ENCODE measurements at places on chromosomes 4 and X.

GRCh38 chr4:123580981-123581664 is 184.5 kb downstream of the SPRY1 start:
- DNase-seq = no peak

DNA sequence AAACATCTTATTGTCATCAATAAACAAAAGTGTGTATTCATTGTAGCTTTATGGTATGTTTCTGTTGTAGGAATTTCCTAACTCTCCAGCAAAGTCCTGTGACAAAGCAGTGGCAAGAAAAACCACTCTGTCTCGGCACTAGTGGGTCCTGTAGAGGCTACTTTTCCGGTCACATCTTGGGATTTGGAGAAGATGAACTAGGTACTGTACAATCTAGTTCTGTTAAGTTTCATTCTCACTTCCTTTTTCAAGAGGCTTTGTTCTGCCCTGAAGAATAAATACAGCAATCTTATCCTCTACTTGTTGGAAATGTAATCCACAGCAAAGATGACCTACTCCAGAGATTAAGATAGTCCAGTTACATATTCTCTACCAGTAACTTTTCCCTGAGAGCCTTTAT is 69.3 kb downstream of the HHIP start:
- DNase-seq = no peak

GRCh38 chr4:90027565-90027964 is 99.6 kb upstream of the CCSER1 start:
- DNase-seq = peak; percentile 45

- no peak for DNase-seq
Observed at GRCh38 chrX:118221733-118222132, 105.1 kb upstream of the KLHL13 start.

GRCh38 chrX:14581081-14581480 is 51.7 kb downstream of the GLRA2 start:
- no peak for DNase-seq

GRCh38 chr4:108148316-108148715 is 20.4 kb downstream of the LEF1 start:
- no peak for DNase-seq

DNA sequence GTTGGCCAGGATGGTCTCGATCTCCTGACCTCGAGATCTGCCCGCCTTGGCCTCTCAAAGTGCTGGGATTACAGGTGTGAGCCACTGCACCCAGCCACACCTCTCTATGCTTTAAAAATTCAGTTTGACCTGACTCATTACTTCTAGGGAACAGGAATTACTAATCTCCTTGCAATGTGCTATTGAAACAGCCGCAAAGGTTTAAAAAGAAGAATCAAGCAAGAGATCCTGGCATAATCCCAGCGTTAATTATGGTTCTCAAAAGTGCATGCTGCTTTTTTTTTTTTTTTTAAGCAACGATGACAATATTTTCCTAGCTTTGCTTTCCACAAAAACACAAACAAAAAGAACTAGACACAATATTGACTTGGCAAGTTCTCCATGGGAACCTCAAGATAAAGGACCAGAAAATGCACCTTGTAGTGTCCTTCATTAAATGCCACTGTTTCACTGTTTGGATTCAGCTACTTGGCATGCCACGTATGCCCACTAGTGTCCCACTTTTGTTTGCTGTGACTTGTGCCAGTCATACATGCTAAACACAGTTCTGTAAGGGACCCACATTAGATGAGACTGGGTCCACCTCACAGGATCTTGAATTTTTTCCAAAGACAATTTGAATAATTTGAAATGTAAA is 112.6 kb upstream of the PPARGC1A start:
- DNase-seq = no peak

DNA sequence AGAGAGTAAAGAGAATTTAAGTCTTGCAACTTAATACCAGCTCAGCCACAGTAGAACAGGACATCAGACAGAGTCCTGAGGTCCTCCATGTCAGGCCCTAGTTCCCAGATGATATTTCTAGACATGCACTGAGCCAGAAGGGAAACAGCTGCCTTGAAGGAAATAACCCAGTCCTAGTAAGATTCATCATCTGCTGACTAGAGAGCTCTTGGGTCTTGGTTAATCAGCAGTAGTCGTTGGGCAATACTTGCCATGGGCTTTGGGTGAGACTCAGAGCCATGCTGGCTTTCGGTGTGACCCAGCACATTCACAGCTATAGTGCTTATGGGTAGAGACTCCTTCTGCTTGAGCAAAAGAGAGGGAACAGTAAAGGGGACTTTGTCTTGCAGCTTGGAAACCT is 379.1 kb downstream of the AR start:
- DNase-seq = peak; percentile 1

- DNase-seq = peak; percentile 81
Observed at GRCh38 chrX:71178908-71179307, 34.3 kb downstream of the NLGN3 start.

DNA sequence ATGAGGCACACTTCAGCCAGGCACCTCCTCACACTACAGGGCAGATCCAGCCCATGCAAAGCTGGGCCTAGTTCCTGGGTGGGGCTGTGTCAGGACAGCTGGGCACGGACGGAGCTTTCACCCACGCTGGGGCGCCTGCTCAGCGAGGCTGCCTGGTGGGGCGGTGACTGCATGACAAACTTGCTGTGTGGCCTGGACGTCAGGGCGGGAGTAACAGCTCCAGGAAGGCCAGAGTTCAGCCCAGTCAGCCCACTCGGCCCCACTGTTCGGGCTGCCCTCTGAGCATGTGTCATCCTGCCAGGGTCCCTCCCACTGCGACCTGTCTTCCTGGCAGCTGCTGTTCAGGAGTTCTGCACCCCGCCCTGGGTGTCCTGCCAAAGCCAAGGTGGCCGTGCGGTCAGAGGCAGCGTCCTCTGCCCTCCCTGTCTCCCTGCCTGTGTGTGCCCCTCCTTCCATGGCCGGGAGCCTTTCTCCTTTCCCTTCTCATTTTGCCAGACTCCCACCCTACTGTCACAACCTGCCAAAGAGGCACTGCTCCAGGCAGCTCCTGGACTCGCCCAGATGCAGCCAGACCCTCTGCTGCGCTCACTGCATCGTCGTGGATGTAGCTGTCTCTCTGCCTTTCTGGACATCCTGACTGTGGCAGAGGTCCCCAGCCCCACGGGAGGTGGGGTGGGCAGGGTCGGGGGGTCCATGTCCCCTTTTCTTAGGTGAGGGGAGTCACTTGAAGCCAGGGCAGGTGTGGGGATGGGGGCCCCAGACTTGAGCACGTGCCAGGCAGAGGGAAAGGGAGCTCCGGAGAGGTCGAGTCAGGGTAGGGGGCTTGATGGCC is 33.0 kb upstream of the KIAA0232 start:
- DNase-seq = peak; percentile 46

GRCh38 chr4:169024762-169025161 is 14.7 kb upstream of the CBR4 start:
- peak; percentile 66 for DNase-seq

DNA sequence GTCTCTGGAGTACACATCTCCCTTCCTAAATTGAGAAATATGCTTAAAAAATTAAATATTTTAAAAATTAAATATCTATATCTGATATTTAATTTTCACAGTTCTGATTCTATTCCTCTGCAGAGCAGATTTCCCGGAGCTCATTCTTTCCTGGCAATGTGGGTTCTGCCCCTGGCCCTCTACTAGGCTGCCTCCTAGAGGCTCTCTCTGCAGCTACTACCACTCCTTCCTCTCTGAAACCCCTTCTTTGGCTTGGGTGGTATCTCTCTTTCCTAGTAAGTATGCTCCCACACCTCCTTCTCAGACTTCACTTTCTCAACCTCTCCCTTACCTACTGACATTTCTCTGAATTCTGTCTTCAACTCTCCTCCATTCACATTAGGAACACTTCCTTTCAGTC is 45.3 kb downstream of the RPGR start:
- peak; percentile 1 for DNase-seq

GRCh38 chrX:20224814-20225487 is 41.8 kb downstream of the RPS6KA3 start:
- no peak for DNase-seq

DNA sequence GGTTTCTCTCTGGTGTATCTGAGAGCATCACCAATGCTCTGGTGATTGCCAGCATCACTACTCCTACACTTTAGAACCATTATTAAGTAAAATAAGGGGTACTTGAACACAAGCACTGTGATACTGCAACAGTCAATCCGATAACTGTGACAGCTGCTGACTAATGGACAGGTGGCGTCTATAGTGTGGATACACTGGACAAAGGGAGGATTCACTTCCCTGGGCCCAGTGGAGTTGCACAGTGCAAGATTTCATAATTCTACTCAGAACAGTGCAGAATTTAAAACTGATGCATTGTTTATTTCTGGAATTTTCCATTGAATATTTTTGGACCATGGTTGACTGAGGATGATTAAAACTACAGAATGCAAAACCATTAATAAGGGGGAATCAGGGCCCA is 97.8 kb downstream of the SHROOM3 start:
- no peak for DNase-seq

DNA sequence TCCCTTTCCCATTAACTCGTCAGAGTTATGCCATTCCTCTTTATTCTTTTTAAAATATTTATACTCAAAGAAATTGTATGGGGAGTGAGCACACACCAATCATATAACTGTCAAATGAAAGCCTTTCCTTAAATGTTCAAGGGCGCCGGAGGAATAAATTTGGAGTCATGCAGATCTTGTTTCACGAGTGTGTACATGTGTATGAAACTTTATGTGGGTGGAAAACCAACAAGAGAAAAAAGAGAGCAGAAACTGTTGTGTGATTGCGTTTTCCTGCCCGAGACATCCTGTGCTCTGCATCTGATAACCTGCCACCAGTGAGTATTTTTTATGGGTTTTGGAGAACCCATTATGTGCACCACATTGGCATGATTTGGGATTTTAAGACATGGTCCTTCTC is 88.3 kb downstream of the FHDC1 start:
- peak; percentile 24 for DNase-seq

DNA sequence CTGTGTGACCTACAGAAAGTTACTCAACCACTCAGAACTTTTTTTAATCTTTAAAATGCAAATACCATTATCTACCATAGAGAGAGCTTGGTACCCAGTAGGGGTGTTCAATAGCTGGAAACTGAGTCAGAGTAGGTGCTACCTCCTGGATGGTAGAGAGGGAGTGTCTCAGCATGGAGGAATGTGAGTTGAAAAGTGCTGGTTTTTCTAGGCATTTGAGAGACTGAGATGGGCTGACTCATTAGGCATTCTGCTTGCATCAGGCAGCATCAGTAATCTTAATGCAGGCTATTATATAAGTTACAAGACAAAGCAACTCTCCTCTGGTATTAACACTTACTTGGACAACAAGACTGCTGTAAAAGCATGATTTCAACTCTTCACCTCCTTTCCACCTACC is 70.9 kb upstream of the ARHGEF9 start:
- DNase-seq = no peak

DNA sequence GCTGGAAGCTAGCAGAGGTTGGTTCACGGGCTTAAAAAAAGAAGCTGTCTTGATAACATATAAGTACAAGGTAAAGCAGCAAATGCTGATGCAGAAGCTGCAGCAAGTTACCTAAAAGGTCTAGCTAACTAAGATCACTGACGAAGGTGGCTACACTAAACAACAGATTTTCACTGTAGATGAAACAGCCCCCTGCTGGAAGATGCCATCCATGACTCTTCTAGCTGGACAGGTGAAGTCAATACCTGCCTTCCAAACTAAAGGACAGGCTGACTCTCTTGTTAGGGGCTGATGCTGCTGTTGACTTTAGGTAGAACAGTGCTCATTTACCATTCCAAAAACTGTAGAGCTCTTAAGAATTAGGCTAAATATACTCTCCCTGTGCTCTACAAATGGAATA is 99.5 kb downstream of the FBXW7 start:
- no peak for DNase-seq

DNA sequence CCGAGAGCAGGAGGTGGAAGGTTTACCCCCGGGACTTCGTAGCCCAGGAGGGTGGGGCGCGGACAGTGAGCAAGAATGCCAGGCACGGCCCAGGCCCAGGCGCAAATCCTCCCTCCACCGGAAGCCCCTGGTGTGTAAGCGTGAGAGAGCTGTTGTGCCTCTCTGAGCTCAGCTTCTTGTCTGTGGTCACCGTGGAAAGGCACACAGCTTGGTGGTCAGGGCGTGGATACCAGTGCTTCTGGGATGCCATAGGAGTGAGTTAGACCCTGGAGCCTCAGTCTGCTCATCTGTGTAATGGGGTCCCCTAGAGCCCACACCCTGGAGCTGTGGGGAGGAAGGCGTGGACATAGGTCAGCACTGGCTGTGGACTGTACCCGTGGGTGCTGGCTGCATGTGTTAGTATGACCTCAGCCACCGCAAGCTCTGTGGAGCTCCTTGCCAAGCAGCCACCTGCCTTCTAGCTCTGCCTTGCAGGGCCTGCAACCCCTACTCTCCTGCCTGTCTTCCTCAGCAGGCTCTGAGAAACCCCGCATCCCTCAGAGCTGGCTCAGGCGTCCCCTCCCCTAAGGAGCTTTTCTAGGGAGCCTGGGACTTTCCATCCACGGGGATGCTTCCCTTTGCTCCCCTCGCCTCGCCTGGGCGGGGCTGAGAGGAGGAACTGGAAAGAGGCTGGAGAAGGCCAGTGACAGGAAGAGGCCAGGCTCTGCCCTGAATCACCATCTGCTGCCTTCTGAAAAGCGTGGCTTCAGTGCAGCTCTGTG is 28.0 kb upstream of the AFAP1 start:
- DNase-seq = no peak

DNA sequence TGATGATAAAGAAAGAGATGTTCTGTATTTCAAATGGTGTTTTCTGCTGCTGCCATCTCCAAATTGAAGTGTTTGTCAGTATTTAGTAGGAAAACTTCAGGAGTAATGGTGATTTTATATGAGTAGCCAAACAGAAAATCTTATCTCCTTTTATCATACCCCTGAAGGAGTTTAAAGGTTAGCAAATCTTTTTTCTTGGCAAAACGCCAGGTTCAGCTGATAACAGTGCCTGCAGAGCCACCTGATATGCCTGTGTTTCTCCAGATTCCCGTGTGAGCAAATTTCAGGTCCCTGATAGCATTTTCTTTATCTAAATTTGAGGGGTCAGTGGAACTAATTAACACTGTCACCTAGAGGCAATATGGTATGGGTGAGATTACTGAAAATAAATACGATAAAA is 65.8 kb upstream of the ETNPPL start:
- DNase-seq = peak; percentile 4

DNA sequence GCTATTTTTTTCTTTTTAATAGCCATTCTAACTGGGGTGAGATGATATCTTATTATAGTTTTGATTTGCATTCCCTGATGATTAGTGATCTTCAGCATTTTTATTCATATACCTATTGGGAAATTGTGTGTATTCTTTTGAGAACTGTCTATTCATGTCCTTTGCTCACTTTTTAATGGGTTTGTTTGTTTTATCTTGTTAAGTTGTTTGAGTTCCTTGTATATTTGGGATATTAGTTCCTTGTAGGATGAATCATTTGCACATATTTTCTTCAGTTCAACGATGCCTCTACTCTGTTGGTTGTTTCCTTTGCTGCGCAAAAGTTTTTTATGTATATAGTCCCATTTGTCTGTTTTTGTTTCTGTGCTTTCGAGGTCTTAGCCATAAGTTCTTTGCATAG is 43.1 kb upstream of the DRP2 start:
- DNase-seq = no peak

GRCh38 chr4:7673121-7673520 is 238.4 kb upstream of the PSAPL1 start:
- DNase-seq = peak; percentile 74

- DNase-seq = no peak
Observed at GRCh38 chr4:40224432-40224831, 27.6 kb downstream of the RHOH start.

- DNase-seq = no peak
Observed at GRCh38 chr4:10590896-10591295, 93.7 kb downstream of the CLNK start.

Measured in hematopoietic multipotent progenitor cell treated with erythropoietin and hydrocortisone succinate and interleukin-3 and kit ligand, for 6 days (in vitro differentiated cells).